CD4-positive, alpha-beta T cell treated with Interleukin-6 at 100 ng/mL for 8 hours (primary cell): ENCODE measurements at places on chromosomes 7 and 10.

DNA sequence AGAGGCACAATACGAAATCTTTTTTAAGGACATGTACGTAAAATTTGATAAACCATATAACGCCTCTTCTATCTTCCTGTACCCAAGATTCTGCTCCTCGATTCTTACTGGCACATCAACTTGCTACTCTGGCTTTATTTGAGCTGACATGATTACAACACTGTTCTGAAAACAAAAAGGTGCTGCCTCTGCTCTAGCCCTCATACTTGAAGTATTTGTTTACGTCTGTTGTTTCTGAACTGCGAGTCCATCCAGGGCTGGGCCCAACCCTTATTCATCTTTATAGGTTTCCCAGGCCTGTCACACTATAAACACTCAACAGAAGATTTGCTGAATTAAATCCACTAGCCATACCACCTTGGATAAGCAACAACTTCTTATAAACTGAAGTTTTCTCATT is 96.2 kb upstream of the SVIL start:
- DNase-seq, result no peak

DNA sequence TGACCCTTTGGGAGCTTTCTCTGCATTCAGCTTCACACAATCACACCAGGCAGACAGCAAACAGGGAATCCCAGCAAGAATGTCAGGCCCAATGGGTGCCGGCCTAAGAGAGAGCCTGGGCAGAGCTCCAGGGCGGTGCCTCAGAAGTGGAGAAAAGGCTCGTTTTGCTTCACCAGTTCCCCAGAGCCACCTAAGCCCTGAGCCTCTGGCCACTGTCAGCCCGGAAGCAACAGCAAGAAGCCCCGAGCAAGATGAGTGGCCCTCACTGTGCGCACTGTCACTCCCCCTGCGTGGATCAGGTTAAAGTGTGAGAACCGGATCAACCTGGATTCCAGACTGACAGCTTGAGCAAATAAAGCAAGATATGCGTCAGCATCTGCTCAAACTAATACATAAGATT is 14.7 kb downstream of the CNPY1 start:
- no peak for DNase-seq

- DNase-seq, result no peak
These were observed 1.2 kb downstream of the PROSER2 start for GRCh38 chr10:11824376-11824775.

DNA sequence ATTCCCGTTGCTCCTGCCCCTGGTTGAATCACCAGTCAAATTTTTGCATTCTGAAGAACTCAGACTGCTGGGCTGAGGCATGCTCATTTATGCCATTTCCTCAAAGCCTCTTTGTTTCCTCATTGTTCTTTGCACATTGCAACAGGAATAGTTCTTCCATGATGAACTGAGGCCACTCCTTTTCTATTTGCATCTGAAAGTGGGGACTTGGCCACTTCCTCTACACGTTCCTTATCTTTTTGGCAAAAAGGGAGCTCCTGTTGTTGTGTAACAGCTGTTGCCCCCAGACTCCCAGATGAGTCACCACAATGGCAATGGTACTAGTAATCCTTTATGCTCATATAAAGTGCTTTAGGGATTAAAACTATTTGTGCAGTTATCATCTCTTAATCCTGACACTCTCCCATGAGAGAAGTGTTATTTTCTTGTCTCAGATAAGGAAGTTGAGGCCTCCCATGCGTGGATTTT is 20.1 kb upstream of the ITPRID1 start:
- DNase-seq, result no peak

- DNase-seq, result no peak
These were observed 17.6 kb downstream of the MINDY4 start for GRCh38 chr7:30788640-30789333.

DNA sequence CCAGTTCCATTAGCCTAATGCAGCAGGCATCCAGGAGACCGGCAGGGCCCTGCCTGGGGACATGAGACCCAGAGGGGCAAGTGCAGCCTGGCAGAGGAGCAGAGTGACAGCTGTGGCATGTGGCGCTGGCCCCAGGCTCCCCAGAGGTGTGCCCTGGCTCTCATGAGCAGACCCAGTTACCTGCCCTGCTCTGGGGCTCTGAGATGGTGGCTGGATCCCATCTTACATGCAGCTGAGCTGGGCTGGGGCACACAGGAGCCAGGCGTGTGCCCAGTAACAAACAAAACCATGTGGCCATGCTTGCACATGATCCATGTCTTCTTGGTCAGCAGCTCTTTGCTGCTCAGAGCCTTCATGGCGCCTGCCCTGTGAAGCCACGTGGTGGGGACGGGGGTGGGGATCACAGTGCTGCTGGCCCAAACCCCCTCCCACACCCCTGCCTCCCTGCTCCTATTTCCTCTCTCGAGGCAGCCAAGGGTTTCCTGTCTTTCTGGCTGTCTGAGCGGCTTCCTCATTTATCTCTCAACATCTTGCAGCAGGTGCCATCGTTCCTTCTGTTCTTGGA is 40.3 kb upstream of the GTF2I start:
- peak; percentile 27 for DNase-seq

- no peak for DNase-seq
These were observed 16.9 kb downstream of the PTEN start for GRCh38 chr10:87880336-87880735.

DNA sequence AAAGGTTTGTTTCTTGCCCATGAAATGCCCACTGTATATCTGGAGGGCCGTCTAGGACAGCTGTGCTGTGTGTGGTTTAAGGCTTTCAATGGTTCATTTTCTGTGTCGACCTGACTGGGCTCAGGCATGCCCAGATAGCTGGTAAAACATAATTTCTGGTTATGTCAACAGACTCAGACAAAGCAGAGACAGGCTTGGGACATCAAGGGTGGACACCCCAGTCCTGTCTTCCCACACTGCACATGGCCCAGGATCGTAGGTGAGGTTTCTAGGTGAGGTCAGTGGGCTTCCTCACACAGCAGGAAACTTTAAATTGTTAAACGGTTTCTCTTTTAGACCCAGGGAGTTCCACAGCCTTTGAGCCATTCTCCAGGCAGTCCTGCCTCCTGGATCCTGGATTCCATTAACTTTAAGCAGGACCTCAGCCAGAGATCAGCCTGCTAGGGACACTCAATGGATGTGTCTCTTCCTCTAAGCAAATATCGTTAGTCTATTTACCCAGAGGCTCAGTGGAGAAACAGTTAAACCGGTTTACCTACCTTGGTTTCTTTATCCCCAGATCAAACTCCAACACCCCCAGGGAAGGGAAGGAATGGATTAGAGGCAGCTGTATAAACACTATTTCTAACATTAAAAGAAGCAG is 66.4 kb downstream of the ST8SIA6 start:
- no peak for DNase-seq

DNA sequence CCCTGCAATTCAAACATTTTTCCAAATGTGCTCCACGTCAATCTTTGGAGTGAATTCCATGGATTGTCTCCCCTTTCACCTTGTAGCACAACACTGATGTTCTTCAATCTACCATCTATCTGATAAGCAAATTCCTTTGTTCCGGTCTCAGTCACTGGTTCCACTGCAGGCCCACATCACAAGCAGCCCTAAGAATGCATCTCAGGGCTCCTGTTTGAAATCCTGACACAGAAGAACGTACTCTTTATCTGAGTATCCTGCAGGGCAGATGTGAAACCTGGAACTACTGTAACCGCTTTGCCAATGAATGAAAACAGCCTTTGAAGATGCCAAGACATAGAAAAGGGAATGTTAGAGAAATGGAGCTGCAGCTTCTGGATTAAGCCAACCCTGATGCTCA is 62.9 kb upstream of the FAM133B start:
- no peak for DNase-seq

DNA sequence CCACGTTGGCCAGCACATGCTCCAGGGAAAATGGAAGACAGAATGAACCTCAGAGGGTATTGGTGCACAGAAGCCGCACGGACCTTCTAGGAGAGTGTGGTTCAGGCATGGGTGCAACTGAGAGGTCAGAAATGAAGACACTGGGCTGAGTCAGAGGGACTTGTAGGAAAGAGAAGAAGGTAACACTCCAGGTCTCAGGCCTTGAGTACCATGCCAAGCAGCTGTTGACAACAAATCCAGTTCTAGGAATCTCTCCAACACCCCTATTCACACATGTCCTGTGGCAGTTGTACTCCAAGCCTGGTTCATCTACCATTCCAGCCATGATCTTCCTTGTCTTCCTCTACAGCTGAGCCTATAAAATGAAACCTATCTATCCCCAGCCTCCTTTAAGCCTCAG is 251.6 kb downstream of the USP6NL start:
- no peak for DNase-seq

DNA sequence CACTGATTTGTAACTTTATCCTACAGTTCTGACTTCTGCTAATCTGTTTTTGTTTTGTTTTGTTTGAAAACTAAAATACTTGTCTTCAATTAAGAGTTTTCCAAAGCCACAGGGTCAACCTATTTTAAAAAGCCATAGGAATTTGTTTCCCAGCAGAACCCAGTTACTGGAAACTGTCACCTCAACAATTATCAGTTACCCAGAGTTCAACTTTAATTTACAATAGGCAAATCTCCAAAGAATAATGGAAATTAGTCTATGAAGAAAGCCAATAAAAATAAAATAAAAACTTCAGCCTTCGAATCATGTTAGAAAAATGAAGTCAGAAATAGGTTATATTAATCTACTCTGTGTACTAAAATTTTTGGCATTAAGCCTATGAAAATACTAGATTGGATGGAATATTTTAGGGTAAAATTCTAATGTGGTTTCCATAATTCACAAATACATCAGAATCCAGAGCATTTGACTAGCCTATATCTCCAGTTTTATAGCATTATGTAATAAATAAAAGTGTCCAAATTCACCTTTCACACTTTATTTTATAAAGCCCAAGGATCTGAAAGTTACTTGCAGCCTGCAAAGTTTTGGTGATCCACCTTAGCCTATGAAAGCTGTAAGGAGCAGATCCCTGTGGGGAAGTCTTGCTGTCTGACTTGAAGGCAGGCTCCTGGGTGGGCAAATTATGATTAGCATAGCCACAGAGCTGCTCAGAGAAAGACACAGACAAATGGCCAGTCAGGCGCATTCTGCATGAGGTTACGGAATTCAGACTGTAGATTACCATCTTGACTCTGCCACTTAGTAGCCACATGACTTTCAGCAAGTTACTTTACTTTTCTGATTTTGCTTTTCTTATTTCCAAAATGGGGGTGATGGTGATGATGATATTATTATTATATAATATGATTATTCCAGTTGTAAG is 250.0 kb upstream of the HGF start:
- DNase-seq, result no peak

DNA sequence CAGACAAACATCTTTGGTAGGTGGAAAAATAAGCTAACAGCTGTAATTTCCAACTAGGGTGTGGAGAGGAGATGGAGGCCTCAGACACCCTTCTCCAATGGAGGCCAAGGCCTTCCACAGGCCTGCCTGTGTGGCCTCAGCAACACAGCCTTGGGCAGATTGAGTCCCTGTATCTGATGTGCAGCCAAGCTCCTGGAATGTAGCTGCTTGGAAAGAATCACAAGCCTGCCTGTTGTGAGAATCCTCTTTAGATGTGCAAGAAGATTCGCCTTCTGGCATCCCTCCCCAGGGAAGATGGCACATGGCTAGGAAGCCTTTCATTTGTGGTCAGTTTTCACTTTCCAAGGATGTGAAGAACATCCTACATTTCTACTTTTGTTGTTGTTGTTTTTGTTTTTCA is 684.0 kb downstream of the GRID1 start:
- no peak for DNase-seq

DNA sequence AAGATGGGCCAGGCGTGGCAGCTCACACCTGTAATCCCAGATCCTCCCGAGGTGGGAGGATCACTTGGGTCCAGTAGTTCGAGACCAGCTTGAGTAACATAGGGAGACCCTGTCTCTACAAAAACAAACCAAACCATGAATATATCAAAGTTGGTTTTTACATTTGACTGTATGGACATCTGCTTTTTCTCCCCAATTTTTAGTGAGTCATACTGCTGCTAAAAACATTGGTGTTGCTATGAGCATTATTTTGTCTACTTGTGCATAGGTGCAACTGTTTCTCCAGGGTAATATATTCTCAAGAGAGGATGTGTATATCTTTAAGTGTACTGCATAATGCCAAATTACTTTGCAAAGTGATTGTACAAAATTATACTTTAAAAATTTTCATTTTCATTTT is 769 bp upstream of the TMEM248 start:
- DNase-seq, result no peak

DNA sequence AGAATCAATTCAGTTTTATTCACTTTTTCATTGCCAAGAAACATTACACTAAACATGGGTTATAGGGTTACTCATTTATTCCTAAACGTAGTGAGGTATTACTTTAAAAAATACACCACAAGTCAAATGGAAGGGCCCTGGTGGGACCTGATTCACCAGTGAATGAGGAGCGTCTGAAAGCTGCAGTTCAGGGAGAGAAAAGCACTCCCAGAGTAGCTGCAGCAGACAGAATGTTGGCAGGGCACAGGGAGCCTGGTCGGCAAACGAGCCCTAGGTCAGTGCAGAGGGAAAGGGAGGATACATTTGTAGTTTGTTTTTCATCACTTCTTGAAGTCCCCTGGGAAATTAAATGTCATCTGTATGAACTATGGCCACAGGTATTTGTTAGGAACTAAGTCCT is 361.7 kb upstream of the ETV1 start:
- no peak for DNase-seq

- DNase-seq, result no peak
These were observed 67.6 kb downstream of the DOCK1 start for GRCh38 chr10:126972635-126973414.

GRCh38 chr7:123569352-123570010 is 11.9 kb upstream of the NDUFA5 start:
- DNase-seq, result no peak

GRCh38 chr7:131219312-131220041 is 108.2 kb upstream of the MKLN1 start:
- DNase-seq, result no peak

- DNase-seq, result no peak
These were observed 25.0 kb downstream of the PPP1R3C start for GRCh38 chr10:91607646-91608403.

- DNase-seq, result no peak
These were observed 72.6 kb upstream of the NANOS1 start for GRCh38 chr10:118956802-118957442.

GRCh38 chr7:93941945-93942344 is 20.4 kb downstream of the GNG11 start:
- DNase-seq, result no peak

- DNase-seq, result peak; percentile 14
These were observed 121.5 kb downstream of the SRPK2 start for GRCh38 chr7:105267244-105267643.

- no peak for DNase-seq
These were observed 199.9 kb upstream of the NRP1 start for GRCh38 chr10:33534416-33534815.

GRCh38 chr7:131940621-131941165 is 384.3 kb upstream of the PODXL start:
- DNase-seq, result no peak

DNA sequence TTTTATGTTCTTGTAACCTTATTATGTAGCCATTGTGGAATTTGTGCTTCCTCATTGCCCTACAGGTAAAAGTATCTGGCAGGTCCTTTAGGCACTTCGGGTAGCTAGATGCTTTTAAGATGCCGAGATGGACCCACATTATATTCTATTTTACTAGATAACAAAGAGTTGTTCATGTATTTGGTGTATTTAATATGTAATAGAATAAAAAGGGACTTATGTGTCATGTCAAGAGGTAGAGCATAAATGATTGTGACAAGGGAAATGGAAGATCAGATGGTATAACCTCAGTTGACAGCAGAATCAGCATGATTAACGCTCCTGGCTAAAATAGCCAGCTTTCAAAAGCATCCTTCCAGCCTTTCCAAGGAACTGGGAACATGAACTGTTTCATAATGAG is 50.6 kb downstream of the NPY start:
- no peak for DNase-seq
